Stimulated activated CD4-positive, alpha-beta T cell treated with anti-CD3 and anti-CD28 coated beads, Interleukin-2, amount 100 ng/mL, for 24 hours (primary cell): ENCODE measurements at places on chromosomes 11 and 22.

DNA sequence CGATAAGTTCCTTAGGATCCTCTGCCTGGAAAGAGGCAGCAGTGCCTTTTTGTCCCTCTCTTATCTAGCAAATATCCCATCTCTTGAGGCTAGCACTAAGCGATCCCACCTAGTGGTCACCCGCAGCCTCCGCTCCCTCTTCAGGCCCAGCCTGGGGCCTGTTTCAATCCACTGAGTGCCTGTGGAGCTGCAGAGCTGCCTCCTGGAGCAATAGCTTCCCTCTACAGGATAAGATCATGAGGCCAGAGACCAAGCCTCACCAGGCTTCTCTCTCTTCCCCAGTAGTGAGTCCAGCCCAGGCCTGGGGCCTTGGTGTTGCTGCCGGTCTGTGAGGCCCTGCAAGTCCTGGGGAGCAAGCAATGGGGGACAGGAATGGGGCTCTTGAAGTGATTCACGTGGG, 65.8 kb downstream of the SLC22A12 start:
- DNase-seq = no peak

DNA sequence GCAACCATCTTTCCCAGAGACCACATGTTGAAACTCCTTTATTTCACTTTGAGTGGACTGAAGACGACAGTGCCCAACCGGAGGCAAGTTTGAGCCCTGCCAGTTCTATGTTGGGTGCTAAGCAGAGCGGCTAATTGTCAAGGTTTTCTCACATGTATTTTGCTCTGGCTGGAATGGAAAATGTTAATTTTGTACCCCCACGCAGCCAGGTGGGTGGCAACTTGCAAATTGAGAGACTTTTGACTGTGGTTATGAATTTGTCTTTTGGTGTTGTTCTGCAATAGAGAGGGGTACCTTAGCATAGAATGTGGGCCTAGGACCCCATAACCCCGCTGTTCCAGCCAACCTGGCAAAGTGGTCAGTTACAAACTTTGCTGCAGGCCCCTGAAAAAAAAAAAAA, 42.5 kb upstream of the SLC5A12 start:
- no peak for DNase-seq

GRCh38 chr11:67437082-67437808, at the start of gene PTPRCAP:
PTPRCAP (minus strand) TSS chr11:67437682; CDS start chr11:67437619, 63 bp downstream.
- DNase-seq = peak; percentile 81

GRCh38 chr11:2102132-2102882, 36.9 kb downstream of the IGF2 start:
- no peak for DNase-seq

- DNase-seq = no peak
These were observed 91.4 kb downstream of the JRKL start for GRCh38 chr11:96481204-96481603.
